Transverse colon (tissue), 4 donors: ENCODE measurements at places on chromosomes 4 and X. TPM values are rescaled to one million over a fixed set of nuclear protein-coding genes. Genes with fewer than 3 reads are reported as not detected.

CXCL5 gene
- not detected for total RNA-seq

DNA sequence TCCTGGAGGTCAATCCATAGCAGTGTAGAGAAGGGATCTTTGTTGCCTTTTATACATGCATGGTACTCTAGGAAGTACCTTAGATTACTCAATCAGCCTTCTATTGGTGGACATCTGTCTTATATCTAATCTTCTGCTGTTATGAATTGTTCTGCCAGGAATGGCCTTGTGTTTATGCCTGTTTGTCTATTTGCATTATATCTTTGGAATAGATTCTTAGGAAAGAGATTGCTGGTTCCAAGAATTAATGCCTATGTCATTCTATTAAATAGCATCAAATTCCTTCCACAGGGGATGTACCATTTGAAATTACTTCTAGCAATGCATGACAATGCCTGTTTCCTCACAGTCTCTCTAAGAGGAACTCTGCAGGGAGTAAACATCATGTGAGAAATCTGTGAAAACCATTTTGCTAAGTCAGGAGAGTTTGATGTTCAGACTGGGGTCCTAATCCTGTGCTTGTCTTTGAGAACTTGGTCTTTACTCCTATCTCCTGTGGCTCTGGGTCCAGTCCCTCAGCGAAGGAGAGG, 42.5 kb downstream of the BEX3 start:
- no peaks in the 10 kb centered on the region for H3K27me3 ChIP-seq
- no peaks in the 10 kb centered on the region for H3K4me1 ChIP-seq
- H3K4me3 ChIP-seq, result no peak overlapping the region

GRCh38 chrX:68185161-68185560, 248.1 kb downstream of the OPHN1 start:
- no peaks in the 10 kb centered on the region for H3K27me3 ChIP-seq
- no peaks in the 10 kb centered on the region for H3K4me1 ChIP-seq
- H3K27ac ChIP-seq, result no peak overlapping the region

DNA sequence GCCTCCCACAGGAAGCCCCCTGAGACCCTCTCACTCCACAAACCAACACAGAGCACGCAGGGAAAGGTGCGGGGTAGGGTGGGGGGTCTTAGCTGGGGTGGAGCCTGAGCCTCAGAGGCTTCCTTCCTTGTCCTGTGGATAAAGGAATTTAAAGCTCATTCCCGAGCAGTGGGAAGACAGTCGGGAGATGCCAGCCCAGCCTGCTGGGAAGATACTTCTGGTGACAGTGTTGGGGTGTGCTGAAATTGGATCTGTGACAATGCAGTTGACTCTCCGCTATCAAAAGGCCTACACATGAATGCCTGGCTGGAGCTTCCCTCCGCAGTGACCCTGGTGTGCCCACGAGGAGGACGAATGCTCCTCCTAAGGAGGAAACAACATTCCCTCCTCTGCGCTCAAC, 45.5 kb downstream of the JAKMIP1 start:
- no peak overlapping the region for H3K4me3 ChIP-seq
- H3K27me3 ChIP-seq, result no peaks in the 10 kb centered on the region
- no peak for DNase-seq
- no peak overlapping the region for H3K27ac ChIP-seq

TMPRSS11D gene
- 3.4 TPM for total RNA-seq

MAD2L1 gene
- 1.9 TPM for total RNA-seq

DNA sequence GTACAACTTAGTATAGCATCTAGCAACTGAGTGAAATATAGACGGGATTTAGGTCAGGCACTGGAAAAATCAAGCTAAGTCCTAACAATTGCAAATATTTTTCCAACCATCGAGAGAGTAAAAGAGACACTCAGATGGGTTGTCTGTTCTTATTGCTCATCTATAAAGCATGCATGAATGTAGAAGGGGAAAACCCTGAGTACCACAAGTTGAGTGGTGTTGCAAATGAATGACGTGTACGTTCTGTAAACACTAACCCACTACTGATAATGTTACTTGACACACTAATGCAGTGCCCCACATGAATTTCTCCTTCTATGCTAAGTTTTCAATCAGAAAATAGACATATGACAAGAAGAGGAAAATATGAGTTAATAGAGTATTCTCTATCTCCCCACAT, 211.2 kb downstream of the COX18 start:
- H3K4me3 ChIP-seq, result no peak overlapping the region
- no peak overlapping the region for H3K27ac ChIP-seq
- no peaks in the 10 kb centered on the region for H3K36me3 ChIP-seq
- no peaks in the 10 kb centered on the region for H3K4me1 ChIP-seq
- DNase-seq, result no peak

DNA sequence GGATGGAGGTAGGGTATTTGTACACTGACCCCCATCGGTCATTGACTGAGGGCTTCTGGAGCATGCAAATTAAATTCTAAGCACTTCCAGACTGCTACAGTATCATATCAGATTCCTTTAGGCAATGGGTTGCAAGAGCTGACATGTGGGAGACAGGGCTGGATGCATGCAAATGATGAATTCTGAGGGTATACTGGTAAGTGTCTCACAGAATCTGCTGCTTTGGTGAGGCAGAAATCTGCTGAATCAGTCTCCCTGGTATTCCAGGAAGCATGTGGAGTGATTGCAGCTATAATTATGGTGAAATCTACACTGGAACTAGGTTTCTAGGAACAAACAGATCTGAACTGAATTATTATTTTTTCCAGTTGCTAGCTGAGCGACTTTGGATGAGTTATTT, 684.9 kb upstream of the MAGEB2 start:
- DNase-seq, result no peak
- H3K36me3 ChIP-seq, result no peaks in the 10 kb centered on the region
- no peaks in the 10 kb centered on the region for H3K4me1 ChIP-seq
- H3K27me3 ChIP-seq, result no peaks in the 10 kb centered on the region
- H3K27ac ChIP-seq, result no peak overlapping the region

DNA sequence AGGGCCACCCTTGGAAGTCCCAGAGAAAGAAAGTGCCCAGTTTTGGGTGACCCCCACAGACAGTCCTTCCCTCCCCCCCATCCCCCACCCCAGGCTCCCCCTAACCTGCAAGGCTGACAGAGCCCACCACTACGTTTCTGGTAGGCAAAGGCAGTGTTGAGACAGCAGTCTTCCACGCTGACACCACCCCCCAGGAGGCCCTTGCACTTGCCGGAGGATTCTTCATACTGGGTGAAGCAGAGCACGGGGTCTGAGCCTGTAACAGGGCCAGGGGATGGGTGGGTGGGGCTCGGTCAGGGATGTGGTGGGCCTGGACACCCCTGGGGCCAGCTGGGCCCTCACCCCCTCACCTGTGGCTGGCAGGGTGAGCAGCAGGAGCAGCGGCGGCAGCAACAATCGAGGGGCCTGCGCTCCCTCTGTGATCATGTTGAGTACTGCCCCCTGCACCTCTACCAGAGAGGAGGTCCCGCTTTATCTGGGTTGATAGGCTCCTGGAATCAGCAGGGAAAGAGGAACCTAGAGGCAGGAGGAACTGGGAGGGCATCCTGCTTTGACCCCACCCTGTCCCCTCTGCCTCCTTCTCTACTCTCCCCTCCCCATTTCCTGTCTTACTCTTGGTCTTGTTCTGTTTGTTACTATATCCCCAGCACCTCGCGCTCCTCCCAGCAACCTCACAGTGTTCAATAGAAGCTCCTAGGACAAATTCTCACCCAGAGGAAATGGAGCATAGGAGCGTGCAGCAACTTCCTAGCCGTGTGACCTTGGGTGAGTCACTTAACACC, at the start of gene CFP:
Gene CFP, minus strand, starts transcription at position 512 of the 782 bp plus-strand sequence. Its CDS starts 86 bp downstream, at position 426.
- DNase-seq, result no peak
- H3K27ac ChIP-seq, result no peak within 1 kb of the TSS
- H3K27me3 ChIP-seq, result no peaks in the 10 kb centered on the region
- no peaks in the 10 kb centered on the region for H3K36me3 ChIP-seq
- H3K4me1 ChIP-seq, result no peaks in the 10 kb centered on the region

- no peak overlapping the region for H3K4me3 ChIP-seq
- H3K27me3 ChIP-seq, result no peaks in the 10 kb centered on the region
- no peak overlapping the region for H3K27ac ChIP-seq
- H3K36me3 ChIP-seq, result no peaks in the 10 kb centered on the region
- DNase-seq, result no peak
Measured at GRCh38 chrX:16797841-16798240, 11.6 kb downstream of the TXLNG start.

DNA sequence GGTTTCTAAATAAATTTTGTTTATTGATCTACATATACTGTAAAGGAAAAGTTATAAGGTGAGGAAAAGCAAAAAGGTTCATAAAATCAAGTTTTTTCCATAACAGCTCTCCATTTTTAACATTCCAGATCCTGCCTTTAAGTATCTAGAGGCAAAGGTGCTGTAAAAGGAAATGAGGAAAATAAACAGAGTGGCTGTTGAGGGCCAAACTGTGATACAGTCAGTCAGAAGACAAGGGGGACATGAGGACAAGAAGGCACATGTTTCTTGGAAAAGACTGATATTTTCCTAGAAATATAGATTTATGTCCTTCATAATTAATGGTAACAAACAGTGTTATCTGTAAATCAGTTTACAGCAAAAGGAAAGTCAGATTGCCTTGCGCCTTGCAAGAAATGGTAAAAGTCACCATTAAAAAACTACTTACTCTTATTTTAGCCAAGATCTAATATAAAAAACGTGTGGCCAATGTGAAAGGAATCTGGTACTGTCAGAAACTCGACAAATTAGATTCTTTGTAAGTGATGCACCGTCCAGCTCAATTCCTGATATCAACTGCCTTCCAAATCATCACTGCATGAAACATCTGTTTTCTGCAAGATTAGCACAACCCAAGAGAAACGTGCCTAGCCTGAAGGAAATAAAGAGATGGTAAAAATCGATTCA, 34.0 kb upstream of the VEGFD start:
- H3K36me3 ChIP-seq, result no peaks in the 10 kb centered on the region
- DNase-seq, result no peak
- no peaks in the 10 kb centered on the region for H3K4me1 ChIP-seq
- no peak overlapping the region for H3K4me3 ChIP-seq

HMX1 gene
- not detected for total RNA-seq

GRCh38 chrX:154037754-154038153, 18.1 kb upstream of the IRAK1 start:
- H3K27me3 ChIP-seq, result no peaks in the 10 kb centered on the region
- H3K36me3 ChIP-seq, result no peaks in the 10 kb centered on the region
- H3K4me3 ChIP-seq, result no peak overlapping the region
- peaks cover 8% of the 10 kb centered on the region for H3K4me1 ChIP-seq
- no peak for DNase-seq

NHS gene
- total RNA-seq, result 2.9 TPM

DNA sequence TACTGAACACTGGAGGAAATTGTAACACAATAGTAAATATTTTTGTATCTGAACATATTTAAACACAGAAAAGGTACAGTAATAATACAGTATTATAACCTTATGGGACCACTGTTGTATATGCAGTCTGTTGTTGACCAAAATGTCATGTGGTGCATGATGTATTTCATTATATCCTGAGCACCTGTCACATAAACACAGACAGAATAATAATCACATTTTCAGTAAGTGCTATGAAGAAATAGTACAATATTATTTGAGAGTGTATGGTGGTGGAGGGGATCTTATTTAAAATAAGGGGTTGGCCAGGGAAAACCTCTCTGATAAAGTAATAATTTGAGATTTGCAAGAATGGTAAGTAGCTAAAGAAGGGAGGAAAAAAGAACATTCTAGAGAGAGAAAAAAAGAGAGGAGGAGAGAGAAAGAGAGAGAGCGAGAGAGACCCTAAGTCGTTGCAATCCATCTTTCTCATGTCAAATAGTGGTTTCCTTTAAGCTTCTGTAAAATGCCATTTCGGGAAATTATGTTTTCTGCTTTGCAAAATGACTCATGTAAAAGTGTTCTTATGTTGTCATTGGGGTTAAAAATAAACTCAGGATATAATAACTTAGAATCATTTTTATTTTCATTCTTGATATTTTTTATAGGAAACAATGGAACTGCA, 19.3 kb upstream of the CLNK start:
- H3K4me1 ChIP-seq, result no peaks in the 10 kb centered on the region
- H3K36me3 ChIP-seq, result no peaks in the 10 kb centered on the region
- DNase-seq, result no peak

DNA sequence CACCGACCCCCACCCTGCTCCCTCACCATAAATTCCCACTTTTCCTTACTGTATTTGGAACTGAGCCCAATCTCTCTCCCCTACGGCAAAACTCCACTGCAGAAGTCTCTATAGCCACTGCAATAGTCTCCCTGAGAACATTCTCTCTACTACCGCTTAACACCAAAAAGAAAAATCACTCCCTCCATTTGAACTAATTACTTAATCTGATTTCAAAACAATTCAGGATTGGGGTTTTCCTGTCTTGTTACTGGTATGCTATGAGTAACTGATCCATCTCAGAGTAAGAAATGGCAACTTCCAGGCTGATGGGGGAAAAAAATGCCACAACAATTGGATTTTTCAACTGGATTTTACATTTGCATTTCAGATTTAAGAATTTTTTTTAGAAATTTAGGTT, 5.8 kb downstream of the PAPSS1 start:
- no peak overlapping the region for H3K4me3 ChIP-seq
- H3K36me3 ChIP-seq, result no peaks in the 10 kb centered on the region
- no peak overlapping the region for H3K27ac ChIP-seq
- DNase-seq, result no peak
